AML-193 (cell line): ENCODE measurements at places on chromosomes 6 and 20.
A peak's percentile ranks its signal among the peaks of the same experiment; 100 is the strongest.

- no peak for DNase-seq
Measured at GRCh38 chr6:15751721-15752350, 89.0 kb upstream of the DTNBP1 start.

DNA sequence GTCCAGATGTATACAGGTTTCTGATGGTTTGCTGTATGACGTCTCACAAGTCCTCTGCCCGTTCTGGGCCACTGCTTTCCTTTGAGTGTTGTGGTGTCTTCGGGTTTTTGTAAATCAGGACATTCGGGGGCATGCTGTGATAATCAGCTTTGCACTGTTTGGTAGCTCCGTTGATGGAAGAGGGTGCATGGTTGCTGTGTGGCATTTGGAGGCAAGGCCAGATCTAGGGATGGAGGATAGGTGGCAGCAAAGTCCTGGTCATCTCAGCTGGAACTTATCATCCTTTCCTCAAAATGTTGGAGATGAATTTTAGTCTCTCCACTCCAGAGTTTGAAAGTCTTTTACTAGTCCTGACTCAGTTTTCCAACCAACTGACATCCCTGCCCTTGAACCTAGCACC lies 91.0 kb downstream of the SCP2D1 start:
- no peak for DNase-seq

DNA sequence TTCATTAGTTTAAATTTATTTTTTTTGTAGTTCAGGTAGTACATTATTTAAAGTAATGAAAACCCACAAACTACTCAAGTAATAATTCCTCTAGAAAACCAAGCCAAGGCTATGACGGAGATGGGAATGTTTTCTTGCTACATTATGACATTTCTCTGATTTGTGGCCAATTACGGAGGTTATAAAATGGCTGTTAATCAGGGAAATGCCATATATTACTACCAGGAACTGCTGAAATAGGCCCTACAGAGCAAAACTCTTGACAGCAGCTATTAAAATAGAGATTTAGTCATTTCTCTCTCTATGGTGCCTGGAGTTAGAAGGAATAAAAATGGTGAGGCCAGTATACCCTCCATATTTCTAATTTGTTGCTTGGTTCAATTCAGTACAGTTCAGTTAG lies 280.0 kb downstream of the ARHGAP18 start:
- DNase-seq: no peak

- DNase-seq: no peak
Measured at GRCh38 chr6:142265476-142265875, 36.3 kb upstream of the ADGRG6 start.

DNA sequence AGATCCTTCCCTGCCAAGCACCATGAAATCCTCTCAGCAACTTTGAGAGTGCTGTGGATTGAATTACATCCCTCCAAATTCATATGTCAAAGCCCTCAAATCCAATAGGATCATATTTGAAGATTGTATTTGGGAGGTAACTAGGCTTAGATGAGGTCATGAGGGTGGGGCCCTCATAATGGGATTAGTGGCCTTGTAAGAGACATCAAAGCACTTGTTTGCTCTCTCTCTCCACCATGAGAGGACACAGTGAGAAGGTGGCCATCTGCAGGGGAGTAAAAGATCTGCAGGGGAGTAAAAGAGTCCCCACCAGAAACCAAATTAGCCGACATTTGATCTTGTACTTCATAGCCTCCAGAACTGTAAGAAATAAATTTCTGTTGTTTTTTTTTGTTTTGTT lies 298.2 kb downstream of the SAMD5 start:
- DNase-seq: no peak

GRCh38 chr6:36519352-36519751 lies 27.9 kb downstream of the STK38 start:
- no peak for DNase-seq

DNA sequence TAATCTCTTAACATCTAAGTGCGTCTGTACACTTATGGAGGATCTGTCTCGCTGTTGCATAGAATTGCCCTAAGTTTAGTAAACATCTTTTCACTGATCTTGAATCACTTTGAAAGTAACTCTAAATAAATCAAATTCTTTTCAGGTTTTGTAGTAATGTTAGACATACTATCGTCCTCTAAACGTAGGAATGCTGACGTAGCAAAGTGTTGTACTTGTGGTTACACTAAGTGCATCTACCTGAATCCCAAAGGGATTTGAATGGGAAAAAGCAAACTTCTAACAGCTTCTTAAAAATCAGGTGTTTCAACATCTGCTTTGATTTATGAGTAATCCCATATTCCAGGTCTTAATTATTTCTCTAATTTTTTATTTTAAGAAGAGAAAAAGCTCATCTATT lies 49.8 kb downstream of the MAP7 start:
- no peak for DNase-seq

DNA sequence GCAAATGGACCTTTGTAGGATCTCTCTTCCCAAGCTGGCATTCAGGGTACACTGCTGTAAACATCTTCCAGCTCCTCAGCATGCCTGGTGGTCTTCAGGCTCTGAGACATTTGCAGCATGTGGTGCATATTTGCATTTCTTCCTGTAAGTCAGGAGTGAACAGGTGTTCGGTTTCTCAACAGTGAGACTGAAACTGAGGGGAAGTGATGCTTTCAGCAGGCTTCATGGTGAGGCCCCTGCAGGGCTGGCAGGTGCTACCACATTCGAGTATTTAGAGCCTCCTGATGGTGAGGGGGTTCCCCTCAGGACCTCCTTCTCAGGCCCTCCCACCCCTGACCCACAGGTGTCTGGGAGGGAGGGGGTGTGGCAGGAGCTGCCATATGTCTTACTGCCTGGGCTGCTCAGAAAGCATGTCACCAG lies 15.1 kb downstream of the MYBL2 start:
- DNase-seq: no peak

GRCh38 chr6:138357928-138358327 lies 19.8 kb upstream of the SMIM28 start:
- no peak for DNase-seq

GRCh38 chr20:18225632-18226031 lies 62.7 kb upstream of the ZNF133 start:
- DNase-seq: no peak

- DNase-seq: no peak
Measured at GRCh38 chr6:137489046-137490005, 4.9 kb downstream of the OLIG3 start.

GRCh38 chr20:58664883-58665282 lies 13.8 kb downstream of the STX16 start:
- no peak for DNase-seq

GRCh38 chr6:158706369-158706982 lies 56.6 kb downstream of the SYTL3 start:
- no peak for DNase-seq

GRCh38 chr6:35494161-35494563 lies 2.7 kb downstream of the TEAD3 start:
- peak; percentile 54 for DNase-seq

- DNase-seq: no peak
Measured at GRCh38 chr6:125886914-125887313, 69.7 kb upstream of the HINT3 start.

- no peak for DNase-seq
Measured at GRCh38 chr20:18195931-18196330, 58.3 kb downstream of the KAT14 start.

GRCh38 chr6:13488015-13488895 lies 855 bp upstream of the GFOD1 start:
- no peak for DNase-seq

DNA sequence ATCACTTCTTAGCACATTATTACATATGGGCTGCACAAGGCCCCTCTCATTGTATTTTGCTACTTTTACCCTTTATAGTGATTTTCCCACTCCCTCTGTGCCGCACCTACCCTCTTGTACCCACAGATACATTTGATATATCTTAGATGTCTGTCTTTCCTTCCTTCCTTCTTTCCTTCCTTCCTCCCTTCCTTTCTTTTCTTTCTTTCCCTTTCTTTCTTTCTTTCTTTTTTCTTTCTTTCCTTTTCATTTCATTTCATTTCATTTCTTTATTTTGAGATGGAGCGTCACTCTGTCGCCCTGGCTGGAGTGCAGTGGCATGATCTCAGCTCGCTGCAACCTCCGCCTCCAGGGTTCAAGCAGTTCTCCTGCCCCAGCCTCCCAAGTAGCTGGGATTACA lies 12.2 kb downstream of the POLH start:
- no peak for DNase-seq

- no peak for DNase-seq
Measured at GRCh38 chr6:6823030-6823429, 234.5 kb downstream of the LY86 start.

GRCh38 chr6:43428874-43429273 lies 1.5 kb downstream of the ABCC10 start:
- DNase-seq: no peak

GRCh38 chr6:151461673-151462072 lies 9.7 kb upstream of the RMND1 start:
- no peak for DNase-seq

GRCh38 chr20:12949429-12949980 lies 59.3 kb upstream of the SPTLC3 start:
- DNase-seq: no peak

- no peak for DNase-seq
Measured at GRCh38 chr6:52731719-52732118, 31.6 kb downstream of the GSTA2 start.

DNA sequence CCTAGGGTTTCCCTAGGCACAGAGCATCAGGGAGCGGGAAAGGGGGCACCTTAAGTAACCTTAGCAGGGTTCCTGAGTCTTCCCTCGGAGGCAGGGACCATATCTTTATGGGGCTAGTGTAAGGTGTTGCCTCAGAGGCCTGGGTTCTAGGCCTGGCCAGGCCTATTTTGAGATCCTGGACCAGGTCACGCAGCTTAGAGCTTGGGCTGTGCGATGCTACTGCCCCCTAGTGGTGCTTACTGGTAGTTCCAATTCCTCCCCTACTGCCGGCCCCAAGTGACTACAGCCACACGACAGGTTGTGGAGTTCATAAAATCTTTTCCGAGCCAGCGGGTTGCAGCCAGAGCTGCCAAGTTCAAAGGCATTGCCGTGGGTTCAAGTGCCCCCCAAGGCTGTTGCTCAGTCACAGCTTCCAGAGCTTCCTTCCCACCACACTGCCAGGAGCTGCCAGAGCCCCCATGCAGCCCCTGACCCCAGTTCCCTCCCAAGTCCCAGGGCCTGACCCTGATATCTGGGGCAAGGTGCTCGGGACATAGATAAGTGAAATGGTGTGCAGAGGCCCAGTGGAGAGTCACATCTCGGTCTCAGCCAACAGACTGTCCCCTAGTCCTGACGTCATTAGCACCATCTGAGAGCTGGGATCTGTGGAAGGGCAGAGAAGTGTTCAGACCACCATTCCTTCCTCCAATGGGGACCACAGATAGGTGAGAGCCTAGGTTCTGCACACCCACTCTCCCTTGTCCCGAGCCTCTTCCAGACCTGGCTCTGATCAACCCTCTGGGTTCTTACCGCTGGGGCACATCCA lies 3.3 kb downstream of the LRRC73 start:
- peak; percentile 79 for DNase-seq

- DNase-seq: no peak
Measured at GRCh38 chr6:9732056-9732455, 682.8 kb downstream of the TFAP2A start.

DNA sequence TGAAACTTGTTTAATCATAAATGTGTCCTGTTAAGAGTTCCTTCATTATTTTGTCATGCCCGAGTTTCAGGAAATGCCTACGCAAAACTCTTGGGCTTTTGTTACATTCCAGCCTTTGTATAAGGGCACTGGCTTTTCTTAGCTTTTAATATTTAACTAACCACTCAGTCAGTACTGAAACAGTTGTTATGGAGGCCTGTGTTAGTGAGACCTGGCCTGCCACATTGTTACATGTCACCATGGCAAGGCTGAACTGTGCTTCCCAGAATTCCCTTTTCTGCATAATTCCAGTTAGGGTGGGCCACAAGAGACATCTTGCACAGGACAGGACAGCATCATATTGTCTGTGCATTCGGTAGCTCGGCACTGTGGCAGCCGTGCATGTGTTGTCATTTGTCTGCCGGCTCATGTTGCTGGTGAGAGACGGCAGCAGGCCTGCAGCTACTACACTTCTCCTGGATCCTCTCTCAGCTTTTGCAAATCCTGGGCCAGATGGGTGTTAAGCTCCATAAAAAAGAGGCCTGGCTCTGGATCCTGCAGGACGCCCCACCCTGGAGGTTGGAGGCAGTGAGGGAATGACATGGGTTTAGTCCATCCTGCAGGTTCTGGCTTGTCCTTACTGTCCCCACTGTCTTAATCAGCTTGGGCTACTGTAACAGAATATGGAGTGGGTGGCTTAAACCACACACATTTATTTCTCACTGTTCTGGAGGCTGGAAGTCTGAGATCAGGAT lies 128.8 kb upstream of the DTNBP1 start:
- DNase-seq: no peak

- DNase-seq: no peak
Measured at GRCh38 chr6:28947831-28948270, 24.1 kb upstream of the TRIM27 start.

DNA sequence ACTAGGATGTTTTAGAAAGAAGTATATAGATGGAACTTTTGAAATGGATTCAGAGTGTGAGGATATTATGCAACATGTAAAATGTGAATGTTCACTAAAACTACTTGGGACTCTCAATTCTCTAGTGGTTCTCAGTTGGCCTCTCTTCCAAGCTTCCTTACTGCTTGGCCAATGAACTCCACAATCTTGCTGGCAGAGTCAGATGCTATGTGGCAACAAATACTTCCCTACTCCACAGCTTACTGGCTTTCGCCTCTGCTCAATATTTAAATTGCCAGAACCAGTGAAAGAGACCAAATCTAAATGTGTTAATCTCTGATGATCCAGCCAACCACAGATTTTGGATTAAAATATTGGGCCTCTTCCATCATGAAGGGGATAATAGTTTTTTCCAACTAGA lies 138.4 kb downstream of the HTR1B start:
- DNase-seq: no peak

- DNase-seq: no peak
Measured at GRCh38 chr6:34070315-34071135, 75.4 kb downstream of the GRM4 start.

DNA sequence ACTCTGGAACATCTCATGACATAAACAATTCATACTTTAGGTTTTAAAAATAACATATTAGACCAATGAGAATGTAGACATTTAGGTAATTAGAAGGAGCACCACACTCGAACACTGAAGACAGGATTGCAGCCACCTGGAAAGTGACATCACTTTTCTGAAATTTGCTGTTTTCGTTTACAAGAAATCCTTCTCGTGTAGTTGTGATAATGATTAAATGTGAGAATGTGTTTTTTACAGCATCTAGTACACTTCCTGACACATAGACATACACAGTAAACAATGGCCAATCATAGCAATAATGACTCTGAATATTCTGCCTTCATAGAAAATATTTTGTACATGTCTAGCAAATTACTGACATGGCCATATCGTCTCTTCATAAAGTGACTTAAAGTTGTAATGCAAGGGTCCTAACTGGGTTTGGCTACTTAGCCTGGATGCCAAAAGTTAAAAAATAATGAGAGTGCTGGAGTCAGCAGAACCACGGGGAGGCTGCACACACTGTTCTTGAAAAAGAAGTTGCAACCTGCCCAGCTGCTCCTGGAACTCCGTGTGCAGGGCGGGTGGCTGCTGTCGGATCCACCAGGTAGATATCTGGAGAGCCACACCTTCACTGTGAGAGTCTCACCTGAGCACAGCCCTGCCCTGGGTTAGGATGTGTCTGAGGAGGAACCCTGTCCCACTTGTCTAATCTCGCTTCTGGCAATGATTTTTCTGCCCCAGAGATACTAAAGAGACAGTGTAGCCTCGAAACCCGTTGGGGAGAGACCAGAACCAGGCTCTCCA lies 212.9 kb downstream of the QKI start:
- no peak for DNase-seq
